ENCODE measurements at places on chromosomes 7 and 10.

- DNase-seq = no peak
Measured at GRCh38 chr10:24651923-24652322, 71.8 kb downstream of the ARHGAP21 start.

GRCh38 chr7:37052705-37053104, 328.4 kb upstream of the AOAH start:
- peak; percentile 49 for DNase-seq

DNA sequence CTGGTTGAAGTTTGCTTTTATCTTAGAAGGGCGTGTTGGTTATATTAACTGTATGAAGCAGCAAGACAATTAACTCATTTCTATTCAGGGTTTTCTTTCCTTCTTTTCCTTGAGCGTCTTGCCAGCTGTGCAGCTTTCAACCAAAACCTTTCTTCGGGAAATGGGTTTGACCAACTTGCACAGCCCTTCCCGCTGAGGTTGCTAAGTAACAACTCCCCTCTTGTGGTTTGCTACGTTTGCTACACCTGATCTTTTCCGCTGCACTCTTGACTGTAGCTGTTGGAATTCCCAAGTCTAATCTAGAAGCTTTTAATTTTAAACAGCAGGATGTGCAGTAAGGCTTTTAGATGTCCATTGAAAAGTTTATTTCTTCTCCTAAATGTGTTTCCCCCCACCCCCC, 116.9 kb downstream of the CDCA7L start:
- no peak for DNase-seq

GRCh38 chr7:4667776-4668509, 14.2 kb upstream of the FOXK1 start:
- peak; percentile 47 for DNase-seq

GRCh38 chr7:70736715-70737460, 395.1 kb upstream of the GALNT17 start:
- no peak for DNase-seq

- no peak for DNase-seq
Measured at GRCh38 chr7:135514856-135515255, 5.0 kb upstream of the CNOT4 start.

- DNase-seq = no peak
Measured at GRCh38 chr10:70538731-70539338, 60.3 kb downstream of the PALD1 start.

DNA sequence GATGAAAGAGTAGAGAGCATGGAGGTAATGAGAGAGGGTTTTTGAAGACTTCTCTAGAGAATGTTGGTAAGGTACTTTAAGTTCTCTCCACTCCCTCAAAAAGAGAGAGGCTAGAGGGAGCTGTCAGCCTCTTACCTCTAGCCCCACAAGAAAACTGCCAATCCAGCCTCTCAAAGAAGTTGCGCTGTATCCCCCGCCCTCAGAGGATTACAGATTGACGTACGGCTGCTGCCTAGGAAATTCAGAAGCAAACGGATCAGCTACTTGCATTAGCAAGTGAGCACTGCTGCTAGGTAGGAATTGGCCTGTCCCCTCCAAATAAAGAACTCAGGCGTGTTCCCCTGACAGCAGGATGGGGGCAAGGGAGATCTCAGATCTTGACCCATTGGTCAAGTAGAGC, 34.2 kb downstream of the TYW1B start:
- no peak for DNase-seq

- DNase-seq = no peak
Measured at GRCh38 chr10:59335497-59335896, 26.9 kb downstream of the FAM13C start.

- no peak for DNase-seq
Measured at GRCh38 chr10:95337423-95338160, 46.8 kb upstream of the PDLIM1 start.

DNA sequence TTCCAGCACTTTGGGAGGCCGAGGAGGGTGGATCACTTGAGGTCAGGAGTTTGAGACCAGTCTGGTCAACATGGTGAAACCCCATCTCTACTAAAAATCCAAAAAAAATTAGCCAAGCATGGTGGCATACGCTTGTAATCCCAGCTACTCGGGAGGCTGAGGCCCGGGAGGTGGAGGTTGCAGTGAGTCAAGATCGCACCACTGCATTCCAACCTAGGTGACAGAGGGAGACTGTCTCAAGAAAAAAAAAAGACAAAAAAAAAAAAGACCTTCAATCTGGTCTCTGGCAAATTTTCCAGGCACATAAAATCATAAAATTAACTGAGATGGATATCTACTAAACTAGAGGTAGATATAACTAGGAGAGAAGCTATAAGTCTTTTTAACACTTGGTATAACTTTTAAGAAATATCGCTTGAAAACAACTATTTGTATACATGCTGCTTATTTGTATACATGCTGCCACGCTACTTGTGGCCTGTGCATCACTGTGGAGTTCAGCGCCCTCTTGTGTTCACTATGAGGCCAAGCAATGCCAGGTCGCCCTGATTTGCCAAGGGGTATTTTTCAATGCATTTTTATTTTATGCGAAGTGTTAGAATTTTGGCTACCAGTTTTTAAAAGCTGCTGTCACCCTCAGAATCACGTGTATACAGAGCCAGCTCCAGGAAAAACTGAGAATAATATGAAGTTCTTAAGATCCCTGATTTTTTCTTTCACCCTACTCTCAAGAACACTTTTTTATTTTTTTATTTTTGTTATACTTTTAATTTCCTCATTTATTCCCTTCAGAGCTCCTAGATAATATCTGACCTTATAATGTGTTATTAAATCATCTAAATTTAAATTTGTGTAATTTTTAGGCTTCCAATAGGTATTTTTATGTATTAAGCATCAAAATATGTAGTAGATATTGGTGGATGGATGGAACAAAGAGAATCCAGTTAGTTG, 26.7 kb downstream of the CYCS start:
- DNase-seq = peak; percentile 42

GRCh38 chr10:93412801-93413200, 69.3 kb downstream of the MYOF start:
- no peak for DNase-seq

DNA sequence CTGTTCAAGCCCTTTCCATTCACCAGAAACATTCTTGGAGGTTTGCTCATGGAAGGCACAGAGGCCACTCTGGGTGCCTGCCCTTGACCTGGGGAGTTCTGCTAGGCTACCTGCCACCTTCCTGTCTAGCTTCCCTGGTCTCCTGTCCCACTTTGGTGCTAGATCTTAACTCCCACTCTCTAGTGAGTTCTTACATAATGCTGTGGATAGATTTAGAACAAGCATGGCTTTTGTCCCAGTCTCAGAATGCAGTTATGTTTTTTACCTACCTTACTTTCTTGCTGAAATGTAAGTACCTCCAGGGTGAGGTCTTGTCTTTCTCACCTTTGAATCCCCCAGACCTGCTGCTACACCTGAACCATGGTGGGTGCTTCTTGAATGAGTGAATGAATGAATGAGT, 1252.3 kb downstream of the TYW1 start:
- DNase-seq = no peak

GRCh38 chr7:155418941-155419755, 38.8 kb upstream of the EN2 start:
- DNase-seq = no peak

DNA sequence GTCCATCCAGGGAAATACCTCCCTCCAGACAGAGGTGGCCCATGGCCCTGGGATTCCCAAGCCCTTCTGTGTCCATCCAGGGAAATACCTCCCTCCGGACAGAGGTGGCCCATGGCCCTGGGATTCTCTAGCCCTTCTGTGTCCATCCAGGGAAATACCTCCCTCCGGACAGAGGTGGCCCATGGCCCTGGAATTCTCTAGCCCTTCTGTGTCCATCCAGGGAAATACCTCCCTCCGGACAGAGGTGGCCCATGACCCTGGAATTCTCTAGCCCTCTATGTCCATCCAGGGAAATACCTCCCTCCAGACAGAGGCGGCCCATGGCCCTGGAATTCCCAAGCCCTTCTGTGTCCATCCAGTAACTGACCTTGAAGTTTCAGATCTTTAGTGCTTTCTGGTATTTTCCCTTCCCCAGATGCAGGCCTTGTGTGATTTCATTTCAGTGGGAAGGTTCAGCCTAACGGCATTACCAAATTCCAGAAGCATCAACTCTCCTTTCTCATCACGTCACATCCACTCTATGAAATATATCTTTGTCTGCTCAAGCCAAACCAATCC, 28.8 kb upstream of the DIP2C start:
- no peak for DNase-seq

GRCh38 chr10:6072215-6072934, 10.2 kb upstream of the IL2RA start:
- DNase-seq = no peak

DNA sequence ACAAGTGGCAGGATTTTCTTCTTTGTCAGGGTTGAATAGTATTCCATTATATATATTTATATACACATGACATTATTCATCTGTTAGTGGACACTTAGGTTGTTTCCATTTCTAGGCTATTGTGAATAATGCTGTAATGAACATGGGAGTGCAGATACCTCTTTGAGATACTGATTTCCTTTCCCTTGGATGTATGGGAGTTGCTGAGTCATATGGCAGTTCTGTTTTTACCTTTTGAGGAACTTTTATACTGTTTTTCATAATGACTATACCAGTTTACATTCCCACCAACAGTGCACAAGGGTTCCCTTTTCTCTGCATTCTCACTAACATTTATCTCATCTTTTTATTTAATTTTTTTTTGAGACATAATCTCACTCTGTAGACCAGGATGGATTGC, 1.8 kb upstream of the CLCN1 start:
- no peak for DNase-seq

DNA sequence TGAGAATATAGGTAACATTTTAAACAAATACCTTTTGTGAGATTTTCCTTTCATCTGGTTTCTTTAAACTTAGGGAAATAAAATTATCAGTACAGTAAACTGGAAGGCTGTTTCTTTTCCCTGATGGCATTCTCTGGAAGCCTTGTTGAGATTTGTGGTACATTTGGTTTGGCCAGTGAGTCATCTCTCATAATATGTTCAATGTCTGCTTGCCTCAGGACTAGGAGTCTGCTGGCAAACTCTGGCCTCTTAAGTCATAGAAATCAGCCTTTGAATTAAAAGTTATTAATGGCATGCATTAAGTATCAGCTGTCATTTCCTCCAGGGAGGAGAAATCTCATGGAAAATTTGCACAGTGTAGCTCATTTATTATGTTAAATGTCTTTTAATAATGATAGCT, 316.6 kb upstream of the KIAA1217 start:
- no peak for DNase-seq

DNA sequence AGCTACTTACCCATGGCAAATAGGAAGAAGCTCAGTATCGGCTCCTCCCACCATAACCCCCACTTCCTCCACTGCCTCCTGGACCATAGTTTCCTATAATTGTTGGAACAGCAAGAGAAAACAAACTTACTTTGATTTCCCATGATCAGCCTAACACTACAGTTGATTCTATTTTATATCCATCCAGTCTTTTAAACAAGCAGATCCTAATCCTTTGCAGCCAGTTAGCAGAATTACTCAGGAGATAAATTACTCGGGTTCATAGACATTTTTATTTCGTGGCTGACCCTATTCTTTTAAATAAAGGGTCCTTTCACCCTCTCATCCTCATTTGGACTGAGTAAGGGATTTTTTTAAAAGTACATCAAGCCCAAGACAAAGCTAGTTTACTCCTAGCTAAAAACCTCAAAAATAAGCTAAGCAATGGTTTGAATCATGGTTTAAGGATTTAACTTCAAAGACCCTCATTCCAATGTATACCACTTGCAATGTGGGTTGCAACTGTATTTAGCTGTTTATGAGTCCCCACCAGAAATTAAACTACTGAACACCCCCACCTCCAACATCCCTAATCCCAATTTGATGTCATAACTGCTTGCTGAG, 8.0 kb downstream of the HNRNPA2B1 start:
- DNase-seq = no peak

DNA sequence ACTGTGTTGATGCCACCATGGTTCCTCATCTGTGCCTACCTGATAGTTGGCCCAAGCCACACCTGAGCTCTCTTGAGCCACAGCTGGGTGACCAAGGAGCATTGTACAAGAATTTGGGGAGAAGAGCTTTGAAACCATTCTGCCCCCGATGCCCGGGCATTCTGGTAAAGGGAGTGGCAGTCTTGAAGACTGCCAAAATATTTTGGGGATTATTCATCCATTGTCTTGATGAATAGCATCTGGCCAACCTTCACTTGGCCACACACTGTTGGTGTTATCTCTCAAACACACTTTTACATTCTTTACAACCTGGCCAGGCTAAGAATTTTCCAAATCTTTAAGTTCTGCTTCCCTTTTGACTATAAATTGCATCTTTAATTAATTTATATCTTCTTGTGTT, 113.1 kb upstream of the PCBD1 start:
- no peak for DNase-seq

DNA sequence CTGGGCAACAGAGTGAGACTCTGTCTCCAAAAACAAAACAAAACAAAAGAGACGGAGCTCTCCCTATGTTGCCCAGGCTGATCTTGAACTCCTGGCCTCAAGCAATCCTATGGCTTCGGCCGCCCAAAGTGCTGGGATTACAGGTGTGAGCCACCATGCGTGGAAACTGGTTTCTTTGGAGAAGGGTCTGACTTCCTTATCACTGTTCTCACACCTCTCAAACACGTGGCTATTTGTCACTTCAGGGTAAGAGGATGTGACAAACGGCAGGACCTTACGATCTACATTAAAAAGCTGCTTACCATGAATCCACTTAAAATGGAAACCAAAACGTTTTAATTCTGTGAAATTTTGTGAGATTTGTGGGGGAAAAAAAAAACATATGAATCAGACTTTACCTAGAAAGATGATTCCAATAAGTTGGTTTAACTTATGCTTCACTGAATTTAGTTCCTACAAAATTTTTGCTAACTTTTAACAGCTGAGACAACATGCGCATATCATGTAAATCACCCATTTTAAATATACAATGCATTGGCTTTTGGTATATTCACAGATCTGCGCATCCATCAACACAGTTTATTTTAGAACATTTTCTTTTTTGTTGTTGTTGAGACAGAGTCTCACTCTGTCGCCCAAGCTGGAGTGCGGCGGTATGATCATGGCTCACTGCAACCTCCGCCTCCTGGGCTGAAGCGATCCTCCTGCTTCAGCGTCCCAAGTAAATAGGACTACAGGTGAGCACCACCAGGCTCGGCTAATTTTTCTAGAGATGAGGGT, 18.7 kb upstream of the FOXK1 start:
- no peak for DNase-seq

DNA sequence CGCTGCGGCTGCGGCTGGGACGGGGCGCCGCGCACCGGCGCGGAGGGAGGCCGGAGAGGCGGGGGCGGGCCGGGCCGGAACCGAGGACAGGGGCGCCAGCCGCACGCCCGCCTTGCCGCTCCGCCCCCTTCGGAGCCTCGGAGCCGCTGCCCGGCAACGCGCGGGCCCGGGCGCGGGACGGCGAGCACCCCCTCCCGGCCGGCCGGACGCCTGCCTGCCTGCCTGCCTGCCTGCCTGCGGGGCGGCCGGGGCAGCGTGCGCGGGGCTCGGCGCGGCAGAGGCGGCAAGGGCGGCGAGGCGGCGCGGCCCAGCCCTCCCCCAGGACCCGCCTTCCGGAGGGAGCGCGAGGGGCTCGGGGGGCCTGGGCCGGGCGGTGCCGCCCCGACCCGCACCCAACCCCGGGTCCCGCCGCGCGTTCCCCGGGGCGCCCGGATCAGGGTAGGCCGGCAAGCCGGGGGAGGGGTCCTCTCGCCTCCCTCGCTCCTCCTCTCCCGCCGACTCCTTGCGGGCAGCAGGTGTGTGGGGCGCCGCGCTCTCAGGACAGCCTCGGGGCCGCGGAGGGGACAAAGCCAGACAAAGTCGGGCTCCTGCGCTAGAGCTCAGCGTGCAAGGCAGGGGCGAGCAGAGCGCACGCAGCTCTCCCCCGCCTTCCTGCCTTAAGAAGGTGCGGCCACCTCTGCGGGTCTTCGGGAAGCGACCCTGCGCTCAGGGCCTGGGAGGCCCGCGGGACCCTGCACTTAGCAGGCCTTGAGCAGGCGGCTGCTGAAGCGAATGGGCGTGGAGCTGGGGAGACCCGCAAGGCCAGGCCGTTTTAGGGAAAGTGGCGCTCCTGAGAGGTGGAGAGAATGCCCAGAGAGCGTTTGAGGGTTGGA, at the start of gene KIAA1549:
Gene KIAA1549 (minus strand): TSS at position 58 of the 872 bp plus-strand sequence. CDS start 120 bp downstream, outside the sequence.
- DNase-seq = peak; percentile 84
